ENCODE measurements at places on chromosomes 16 and 17. TPM values are rescaled to one million over a fixed set of nuclear protein-coding genes. Genes with fewer than 3 reads are reported as not detected.
A peak's percentile ranks its signal among the peaks of the same experiment; 100 is the strongest.

- peaks cover 12% of the 10 kb centered on the region for H3K4me1 ChIP-seq
- H3K27me3 ChIP-seq = no peaks in the 10 kb centered on the region
Measured at GRCh38 chr17:38509772-38510420, 81.6 kb downstream of the ARHGAP23 start.

GRCh38 chr17:55288356-55289105 is 23.8 kb downstream of the HLF start:
- DNase-seq = no peak
- no peaks in the 10 kb centered on the region for H3K4me1 ChIP-seq
- H3K36me3 ChIP-seq = no peaks in the 10 kb centered on the region
- H3K27ac ChIP-seq = no peak overlapping the region
- H3K27me3 ChIP-seq = peaks cover 4% of the 10 kb centered on the region

CDH3 gene
- total RNA-seq = 16.7 TPM

SHISA6 gene
- total RNA-seq = not detected

DNA sequence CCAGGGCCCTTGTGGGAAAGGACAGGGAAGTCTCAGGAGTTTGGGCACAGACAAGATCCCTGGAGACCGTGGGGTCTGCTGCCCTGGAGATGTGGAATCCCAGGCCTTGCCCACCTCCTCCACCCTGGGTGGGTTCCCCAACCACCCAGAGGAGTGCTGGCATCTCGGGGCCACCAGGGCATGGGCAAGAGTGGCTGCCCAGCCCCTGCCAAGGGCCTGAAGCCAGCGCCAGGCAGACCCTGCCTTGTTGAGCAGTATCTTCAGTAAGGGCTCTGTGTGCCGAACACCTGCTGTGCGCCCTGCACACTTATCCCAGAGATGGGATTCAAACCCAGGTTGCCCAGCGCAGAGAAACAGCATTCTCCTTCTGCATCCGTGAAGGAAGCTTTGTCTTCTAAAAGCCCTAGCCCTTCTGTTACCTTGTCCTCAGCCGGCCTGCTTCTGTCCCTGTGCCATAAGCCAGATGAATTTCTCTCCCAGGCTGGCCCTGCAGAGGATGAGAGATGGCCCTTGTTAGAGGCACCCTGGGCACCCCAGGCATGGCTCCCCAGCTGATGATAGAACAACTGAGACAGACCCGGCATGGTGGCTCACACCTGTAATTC is 32.4 kb downstream of the TMEM235 start:
- no peak for DNase-seq
- H3K36me3 ChIP-seq = no peaks in the 10 kb centered on the region

MYH3 gene
- 1.6 TPM for total RNA-seq

GJD3 gene
- total RNA-seq = 0.33 TPM

DNA sequence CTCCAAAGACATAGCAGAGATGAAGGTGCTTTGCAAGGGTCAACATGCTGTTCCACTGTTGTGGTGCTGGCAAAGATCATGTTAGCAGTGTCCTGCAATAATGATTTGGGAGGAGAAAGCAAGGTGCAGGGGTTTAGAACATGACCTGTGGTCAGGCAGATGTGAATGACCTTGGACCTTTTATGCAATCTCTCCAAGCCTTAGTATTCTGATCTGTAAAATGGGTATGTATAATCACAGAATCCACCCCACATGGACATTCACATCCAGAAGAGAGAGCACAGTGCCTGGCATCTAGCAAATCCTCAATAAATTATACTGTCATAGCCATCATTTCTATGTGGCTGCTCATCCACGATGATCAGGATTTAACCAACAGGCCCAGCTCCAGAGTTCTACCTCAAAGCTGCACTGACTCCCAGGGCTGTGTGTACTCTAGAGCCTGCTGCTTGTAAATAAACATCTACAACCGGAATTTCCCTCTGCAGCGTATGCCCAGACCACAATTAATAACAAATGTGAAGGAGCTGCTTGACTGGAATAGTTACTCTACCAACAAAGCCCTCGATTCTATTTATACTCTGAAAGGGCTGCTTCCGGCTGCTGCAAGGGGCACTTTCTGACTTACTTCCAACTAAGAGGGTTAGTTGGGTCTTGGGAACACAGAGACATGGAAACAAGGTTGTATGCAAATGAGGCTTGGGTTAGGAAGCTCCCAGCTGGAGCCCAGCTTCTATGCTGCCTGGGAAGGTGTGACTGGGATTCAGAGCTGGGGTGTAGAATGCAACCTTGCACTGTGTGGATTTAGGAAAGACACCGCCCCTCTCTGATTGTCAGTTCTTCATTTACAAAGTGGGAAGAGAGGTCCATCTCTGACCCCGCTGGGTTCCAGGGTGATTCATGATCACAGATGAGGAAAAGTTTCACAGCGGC is 265.2 kb downstream of the XYLT1 start:
- no peak overlapping the region for H3K27ac ChIP-seq
- no peak for DNase-seq
- no peaks in the 10 kb centered on the region for H3K4me1 ChIP-seq
- peaks cover 5% of the 10 kb centered on the region for H3K27me3 ChIP-seq

- no peaks in the 10 kb centered on the region for H3K4me1 ChIP-seq
- no peaks in the 10 kb centered on the region for H3K36me3 ChIP-seq
- DNase-seq = no peak
- H3K27me3 ChIP-seq = peaks cover 3% of the 10 kb centered on the region
- no peak overlapping the region for H3K27ac ChIP-seq
- no peak overlapping the region for H3K4me3 ChIP-seq
Measured at GRCh38 chr17:47707884-47708283, 13.9 kb downstream of the TBKBP1 start.

NAGPA gene
- 19.2 TPM for total RNA-seq

SUMO2 gene
- 616 TPM for total RNA-seq

DNA sequence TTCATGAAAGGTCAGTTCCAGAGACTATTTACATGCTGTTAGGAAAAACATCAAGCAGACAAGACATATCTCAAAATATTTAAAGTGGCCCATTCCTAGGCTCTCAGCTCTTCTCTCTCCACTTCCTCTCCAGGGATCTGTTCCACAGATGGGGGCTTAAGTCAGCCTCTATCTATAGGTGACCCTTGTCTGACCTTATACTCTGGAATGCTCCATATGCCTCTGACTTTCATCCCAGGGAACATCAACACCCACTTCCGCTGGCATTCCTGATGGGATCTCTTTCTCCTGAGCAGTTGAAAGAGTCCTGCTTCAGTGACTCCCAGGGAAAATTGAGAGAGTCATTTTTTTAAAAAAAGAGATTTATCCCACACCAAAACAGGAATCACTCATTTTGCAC is 11.5 kb upstream of the WIPI1 start:
- H3K4me3 ChIP-seq = no peak overlapping the region
- H3K36me3 ChIP-seq = no peaks in the 10 kb centered on the region
- H3K27ac ChIP-seq = no peak overlapping the region
- DNase-seq = no peak
- H3K27me3 ChIP-seq = no peaks in the 10 kb centered on the region
- H3K4me1 ChIP-seq = no peaks in the 10 kb centered on the region

GRCh38 chr17:63247706-63248105 is 198.4 kb downstream of the CYB561 start:
- H3K4me3 ChIP-seq = no peak overlapping the region
- no peaks in the 10 kb centered on the region for H3K36me3 ChIP-seq
- no peak overlapping the region for H3K27ac ChIP-seq
- H3K27me3 ChIP-seq = no peaks in the 10 kb centered on the region
- peaks cover 5% of the 10 kb centered on the region for H3K4me1 ChIP-seq

DNA sequence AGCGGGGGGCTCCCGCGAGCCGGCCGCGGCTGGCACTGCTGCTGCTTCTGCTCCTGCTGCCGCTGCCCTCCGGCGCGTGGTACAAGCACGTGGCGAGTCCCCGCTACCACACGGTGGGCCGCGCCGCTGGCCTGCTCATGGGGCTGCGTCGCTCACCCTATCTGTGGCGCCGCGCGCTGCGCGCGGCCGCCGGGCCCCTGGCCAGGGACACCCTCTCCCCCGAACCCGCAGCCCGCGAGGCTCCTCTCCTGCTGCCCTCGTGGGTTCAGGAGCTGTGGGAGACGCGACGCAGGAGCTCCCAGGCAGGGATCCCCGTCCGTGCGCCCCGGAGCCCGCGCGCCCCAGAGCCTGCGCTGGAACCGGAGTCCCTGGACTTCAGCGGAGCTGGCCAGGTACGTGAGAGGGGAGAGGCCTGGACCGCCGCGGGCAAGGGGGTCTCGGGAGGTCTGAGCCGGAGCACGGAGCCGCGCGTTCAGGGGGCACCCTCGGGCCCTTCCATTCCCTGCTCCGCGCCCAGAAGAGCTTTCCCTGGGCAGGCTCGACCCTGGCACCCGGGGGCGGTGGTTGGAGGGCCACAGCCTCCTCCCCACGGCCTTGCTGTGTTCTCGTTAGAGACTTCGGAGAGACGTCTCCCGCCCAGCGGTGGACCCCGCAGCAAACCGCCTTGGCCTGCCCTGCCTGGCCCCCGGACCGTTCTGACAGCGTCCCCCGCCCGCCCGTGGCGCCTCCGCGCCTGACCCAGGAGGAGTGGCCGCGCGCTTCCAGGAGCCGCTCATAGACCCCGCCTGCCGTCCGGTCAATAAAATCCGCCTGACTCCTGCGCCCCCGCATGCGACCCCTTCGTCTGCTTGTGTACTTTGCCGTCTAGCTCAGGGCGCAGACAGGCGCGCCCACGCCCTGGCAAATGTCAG is 591 bp downstream of the NPW start:
- H3K27me3 ChIP-seq = no peaks in the 10 kb centered on the region
- H3K27ac ChIP-seq = no peak overlapping the region
- H3K4me3 ChIP-seq = peak overlapping the region; percentile 24
- no peaks in the 10 kb centered on the region for H3K36me3 ChIP-seq
- H3K4me1 ChIP-seq = peaks cover 14% of the 10 kb centered on the region
- no peak for DNase-seq

SLC47A2 gene
- not detected for total RNA-seq

DNA sequence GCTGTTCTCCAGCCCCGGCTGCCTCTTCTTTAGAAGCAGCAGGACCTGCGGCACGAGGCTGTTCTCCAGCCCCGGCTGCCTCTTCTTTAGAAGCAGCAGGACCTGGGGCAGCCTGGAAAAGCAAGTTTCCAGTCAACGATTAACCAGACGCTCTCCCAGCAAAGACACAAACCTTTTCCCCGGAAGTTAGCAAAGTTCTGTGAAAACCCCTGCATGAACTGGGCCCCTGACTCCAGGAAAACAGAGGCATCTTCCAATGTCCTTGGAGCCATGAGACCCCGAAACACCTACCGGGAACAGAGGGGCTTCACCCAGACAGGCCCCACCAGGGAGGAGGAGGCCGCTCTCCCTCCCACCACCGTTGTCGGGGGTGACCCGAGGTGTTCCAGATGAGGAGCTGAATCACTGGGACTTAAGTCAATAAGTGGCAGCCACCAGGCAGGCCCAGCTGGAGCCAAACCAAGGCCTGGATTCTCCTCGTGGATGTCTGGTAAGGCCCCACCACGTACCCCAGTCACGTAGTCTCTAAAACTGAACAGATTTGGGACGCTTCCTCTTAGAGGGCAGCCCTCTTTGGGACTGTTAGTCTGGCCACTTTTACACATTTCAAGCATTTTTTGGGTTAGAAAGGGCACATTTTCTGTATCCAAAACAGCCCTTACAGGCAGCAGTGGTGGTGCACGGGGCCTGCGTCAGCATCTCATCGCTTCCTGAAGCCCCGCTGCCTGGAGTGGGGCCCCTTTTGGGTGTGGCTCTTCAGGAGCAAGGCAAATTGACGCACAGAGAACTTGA is at the start of gene RPH3AL:
Gene RPH3AL, minus strand, starts transcription at position 387 of the 792 bp plus-strand sequence. CDS start 25,264 bp downstream, outside the sequence.
- H3K27ac ChIP-seq = peak within 1 kb of the TSS; percentile 44
- H3K4me3 ChIP-seq = peak within 1 kb of the TSS; percentile 4
- H3K36me3 ChIP-seq = no peaks in the 10 kb centered on the region
- DNase-seq = no peak
- H3K27me3 ChIP-seq = no peaks in the 10 kb centered on the region
- peaks cover 6% of the 10 kb centered on the region for H3K4me1 ChIP-seq

SHISA9 gene
- 0.10 TPM for total RNA-seq

ARL5C gene
- not detected for total RNA-seq

DNA sequence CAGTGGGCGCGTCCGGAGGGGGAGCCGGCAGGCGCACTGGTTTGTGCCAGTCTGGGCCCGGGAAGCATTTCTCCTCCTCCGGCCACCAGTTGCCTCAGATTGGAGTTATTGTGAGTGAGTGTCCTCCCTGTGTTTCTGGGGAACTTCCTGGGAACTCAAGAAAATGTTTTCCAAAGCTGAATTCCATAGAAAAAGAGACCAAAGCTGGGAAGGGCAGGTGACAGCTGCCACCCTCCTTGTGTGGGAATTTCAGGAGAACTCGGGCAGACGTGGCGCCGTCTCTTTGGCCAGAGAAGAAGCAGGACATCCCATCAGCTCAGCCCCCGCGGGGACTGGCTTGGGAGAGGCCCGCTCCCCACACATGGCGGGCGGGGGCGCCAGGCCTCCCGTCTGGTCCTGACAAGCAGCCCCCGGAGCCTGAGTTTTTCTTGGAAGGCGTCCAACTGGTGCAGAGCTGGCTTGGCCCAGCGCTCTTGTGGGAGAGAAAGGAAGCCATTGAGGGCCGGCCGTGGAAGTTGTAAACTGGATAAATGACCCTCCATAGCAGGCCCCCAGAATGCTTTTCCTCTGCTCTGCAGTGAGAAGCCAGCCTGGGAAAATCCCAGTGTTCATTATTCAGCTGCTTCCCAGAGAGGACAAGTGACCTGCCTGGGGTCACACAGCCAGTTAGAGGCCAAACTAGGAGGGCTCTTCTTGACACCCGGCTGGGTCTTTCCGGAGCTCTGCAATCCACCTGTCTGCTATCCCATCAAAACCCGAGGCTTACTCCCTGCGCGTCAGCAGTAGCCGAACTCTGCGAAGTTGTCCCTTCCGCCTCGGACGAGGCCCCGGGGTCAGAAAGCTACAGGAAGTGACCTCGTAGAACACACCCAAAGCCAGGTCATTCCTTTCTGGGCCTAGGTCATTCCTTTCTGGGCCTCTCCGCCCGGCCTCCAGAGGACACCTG is 39.2 kb upstream of the GSE1 start:
- peak overlapping the region; percentile 81 for H3K27ac ChIP-seq
- DNase-seq = no peak
- H3K27me3 ChIP-seq = no peaks in the 10 kb centered on the region
- no peak overlapping the region for H3K4me3 ChIP-seq
- H3K36me3 ChIP-seq = no peaks in the 10 kb centered on the region
- peaks cover 82% of the 10 kb centered on the region for H3K4me1 ChIP-seq

- H3K4me1 ChIP-seq = peaks cover 46% of the 10 kb centered on the region
- DNase-seq = no peak
- peak overlapping the region; percentile 94 for H3K27ac ChIP-seq
- H3K36me3 ChIP-seq = no peaks in the 10 kb centered on the region
Measured at GRCh38 chr16:69410219-69410990, 14.0 kb upstream of the CYB5B start.

GPRC5C gene
- total RNA-seq = 57.1 TPM

PRR11 gene
- 39.8 TPM for total RNA-seq

GRCh38 chr16:88384222-88385111 is 1.7 kb downstream of the ZNF469 start:
- no peak for DNase-seq
- H3K4me3 ChIP-seq = peak overlapping the region; percentile 37
- no peaks in the 10 kb centered on the region for H3K27me3 ChIP-seq
- H3K27ac ChIP-seq = peak overlapping the region; percentile 39

- H3K4me3 ChIP-seq = no peak overlapping the region
- no peaks in the 10 kb centered on the region for H3K4me1 ChIP-seq
- H3K36me3 ChIP-seq = no peaks in the 10 kb centered on the region
Measured at GRCh38 chr16:9327253-9327652, 235.8 kb downstream of the HAPSTR1 start.

GRCh38 chr16:75231570-75231969 is 12.8 kb downstream of the CTRB1 start:
- no peak overlapping the region for H3K27ac ChIP-seq
- no peak for DNase-seq
- no peak overlapping the region for H3K4me3 ChIP-seq
- H3K36me3 ChIP-seq = peaks cover 9% of the 10 kb centered on the region
- peaks cover 10% of the 10 kb centered on the region for H3K4me1 ChIP-seq
- H3K27me3 ChIP-seq = no peaks in the 10 kb centered on the region

GRCh38 chr17:64774888-64775540 is 112.9 kb upstream of the SMURF2 start:
- H3K36me3 ChIP-seq = peaks cover 5% of the 10 kb centered on the region
- no peak overlapping the region for H3K4me3 ChIP-seq
- no peaks in the 10 kb centered on the region for H3K4me1 ChIP-seq
- H3K27ac ChIP-seq = no peak overlapping the region
- DNase-seq = no peak

Measured in Panc1 (cell line).